Adrenal gland (tissue), 19 donors: ENCODE measurements at places on chromosomes 12 and 14. TPM values are rescaled to one million over a fixed set of nuclear protein-coding genes. Genes with fewer than 3 reads are reported as not detected.

DNA sequence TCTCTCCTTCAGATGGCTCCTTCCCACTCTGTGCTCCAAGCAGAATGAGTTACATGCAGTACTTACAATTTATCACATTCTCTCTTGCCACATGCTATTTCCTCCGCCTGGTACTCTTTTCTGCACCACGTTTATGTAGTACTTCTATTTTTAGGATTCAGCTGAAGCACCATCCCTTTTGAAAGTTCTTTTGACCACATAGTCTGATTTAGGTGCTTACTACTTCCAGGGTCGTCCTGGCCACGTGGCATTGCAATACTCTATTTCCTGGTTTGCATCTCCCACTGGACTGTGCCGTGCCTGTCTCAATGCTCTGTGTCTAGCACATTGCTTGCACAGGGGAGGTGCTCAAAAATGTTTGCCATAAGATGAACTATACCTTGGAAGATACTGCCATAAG, 16.3 kb upstream of the TBC1D30 start:
- H3K27ac ChIP-seq, result no peak overlapping the region
- no peak overlapping the region for H3K4me3 ChIP-seq
- no peaks in the 10 kb centered on the region for H3K27me3 ChIP-seq
- H3K4me1 ChIP-seq, result no peaks in the 10 kb centered on the region
- DNase-seq, result no peak

GRCh38 chr12:123949770-123950165, 22.9 kb downstream of the CCDC92 start:
- no peak for DNase-seq
- no peaks in the 10 kb centered on the region for H3K36me3 ChIP-seq
- no peaks in the 10 kb centered on the region for H3K27me3 ChIP-seq
- no peak overlapping the region for H3K27ac ChIP-seq
- no peaks in the 10 kb centered on the region for H3K4me1 ChIP-seq

The LRP1-AS gene
- not detected for total RNA-seq

GRCh38 chr12:113909776-113910420, 56.2 kb downstream of the RBM19 start:
- H3K4me1 ChIP-seq, result no peaks in the 10 kb centered on the region
- H3K36me3 ChIP-seq, result no peaks in the 10 kb centered on the region
- DNase-seq, result no peak

GRCh38 chr14:105582639-105583038, 56.3 kb downstream of the TMEM121 start:
- H3K36me3 ChIP-seq, result no peaks in the 10 kb centered on the region
- H3K4me3 ChIP-seq, result no peak overlapping the region
- H3K4me1 ChIP-seq, result no peaks in the 10 kb centered on the region
- no peaks in the 10 kb centered on the region for H3K27me3 ChIP-seq

- H3K27me3 ChIP-seq, result no peaks in the 10 kb centered on the region
- no peak for DNase-seq
- H3K4me3 ChIP-seq, result no peak overlapping the region
- H3K4me1 ChIP-seq, result no peaks in the 10 kb centered on the region
- no peak overlapping the region for H3K27ac ChIP-seq
These were observed 15.4 kb downstream of the PAPLN start for GRCh38 chr14:73252491-73253322.

The CCND2 gene
- total RNA-seq, result 283 TPM

DNA sequence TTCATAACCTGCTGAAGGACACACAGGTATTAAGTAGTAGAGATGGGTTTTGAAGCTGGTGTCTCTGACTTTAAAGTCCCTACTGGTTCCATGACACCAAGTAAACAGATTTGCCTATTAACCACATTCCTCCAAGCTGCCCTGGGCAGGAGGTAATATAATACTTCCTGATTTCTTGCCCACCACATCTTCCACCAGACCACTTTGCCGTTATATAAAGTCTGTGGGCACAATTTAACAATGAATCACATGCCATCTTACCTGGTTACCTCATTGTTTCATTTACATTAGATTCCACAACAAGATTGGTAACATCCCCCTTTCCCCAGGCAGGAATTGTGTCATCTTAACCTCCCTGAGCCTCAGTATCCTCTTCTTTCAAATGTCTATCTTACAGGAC, 900 bp upstream of the LRRC23 start:
- no peaks in the 10 kb centered on the region for H3K36me3 ChIP-seq
- no peak overlapping the region for H3K4me3 ChIP-seq
- H3K27me3 ChIP-seq, result no peaks in the 10 kb centered on the region
- DNase-seq, result no peak
- H3K4me1 ChIP-seq, result peaks cover 12% of the 10 kb centered on the region
- H3K27ac ChIP-seq, result no peak overlapping the region

The SLC2A14 gene
- total RNA-seq, result 2.1 TPM

GRCh38 chr14:81303258-81303935, 82.6 kb upstream of the GTF2A1 start:
- peak; percentile 27 for DNase-seq
- no peaks in the 10 kb centered on the region for H3K36me3 ChIP-seq
- H3K4me1 ChIP-seq, result no peaks in the 10 kb centered on the region
- H3K27ac ChIP-seq, result no peak overlapping the region
- H3K4me3 ChIP-seq, result no peak overlapping the region
- H3K27me3 ChIP-seq, result no peaks in the 10 kb centered on the region

GRCh38 chr12:20489645-20490044, 121.3 kb downstream of the PDE3A start:
- H3K4me3 ChIP-seq, result no peak overlapping the region
- H3K36me3 ChIP-seq, result no peaks in the 10 kb centered on the region
- H3K4me1 ChIP-seq, result no peaks in the 10 kb centered on the region
- no peak overlapping the region for H3K27ac ChIP-seq
- no peak for DNase-seq
